ENCODE measurements at places on chromosomes 7 and 10.
A peak's percentile ranks its signal among the peaks of the same experiment; 100 is the strongest.

DNA sequence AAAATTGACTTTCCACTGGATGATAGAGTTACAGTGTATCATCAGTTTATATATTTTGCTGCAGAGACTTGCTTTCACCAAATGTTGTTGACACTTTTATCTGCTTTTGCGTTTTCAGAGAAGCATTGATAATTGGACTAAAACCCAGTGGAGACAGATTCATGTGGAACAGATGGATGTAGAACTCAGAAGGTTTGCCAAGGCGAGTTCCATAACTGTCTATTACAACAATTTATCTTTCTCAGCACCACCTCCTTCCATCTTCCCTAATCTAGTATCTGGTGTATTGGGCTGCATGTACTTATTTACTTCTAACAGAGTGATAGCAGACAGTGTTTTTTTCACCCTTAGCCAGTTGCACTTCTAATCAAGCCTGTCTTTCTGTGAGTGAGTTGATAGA, 73.3 kb downstream of the DNAH11 start:
- no peak for DNase-seq

- no peak for DNase-seq
Measured at GRCh38 chr7:148553979-148554378, 36.6 kb upstream of the C7orf33 start.

DNA sequence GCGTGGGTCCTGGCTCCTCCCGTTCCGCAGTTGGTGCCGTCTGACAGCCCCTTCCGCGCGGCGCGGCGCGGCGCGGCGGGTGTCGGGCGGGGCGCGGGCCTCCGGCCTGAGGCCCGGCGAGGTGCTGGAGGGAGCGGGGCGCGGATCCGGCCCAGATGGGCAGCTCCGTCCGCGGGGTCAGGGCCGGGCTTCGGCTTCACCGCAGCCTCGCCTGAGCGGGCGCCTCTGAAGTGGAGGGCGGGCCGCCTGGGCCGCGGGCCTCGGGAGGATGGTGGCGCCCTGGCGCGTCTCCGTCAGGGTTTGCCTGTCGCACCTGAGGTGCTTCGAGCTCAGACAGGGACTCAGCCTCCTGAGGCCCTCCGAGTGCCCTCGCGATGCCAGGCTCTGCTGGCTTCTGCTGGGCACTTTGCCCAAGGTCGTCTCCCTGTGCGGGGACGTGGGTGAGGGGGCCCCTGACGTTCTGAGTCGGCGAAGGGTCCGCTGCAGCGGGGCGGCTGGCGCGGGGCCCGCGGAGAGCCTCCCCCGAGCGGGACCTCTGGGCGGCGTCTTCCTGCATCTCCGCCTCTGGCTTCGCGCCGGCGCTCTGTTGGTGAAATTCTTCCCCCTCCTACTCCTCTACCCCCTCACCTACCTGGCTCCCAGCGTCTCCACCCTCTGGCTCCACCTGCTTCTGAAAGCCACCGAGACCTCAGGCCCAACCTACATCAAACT, 473 bp downstream of the ADCK2 start:
- peak; percentile 29 for DNase-seq

DNA sequence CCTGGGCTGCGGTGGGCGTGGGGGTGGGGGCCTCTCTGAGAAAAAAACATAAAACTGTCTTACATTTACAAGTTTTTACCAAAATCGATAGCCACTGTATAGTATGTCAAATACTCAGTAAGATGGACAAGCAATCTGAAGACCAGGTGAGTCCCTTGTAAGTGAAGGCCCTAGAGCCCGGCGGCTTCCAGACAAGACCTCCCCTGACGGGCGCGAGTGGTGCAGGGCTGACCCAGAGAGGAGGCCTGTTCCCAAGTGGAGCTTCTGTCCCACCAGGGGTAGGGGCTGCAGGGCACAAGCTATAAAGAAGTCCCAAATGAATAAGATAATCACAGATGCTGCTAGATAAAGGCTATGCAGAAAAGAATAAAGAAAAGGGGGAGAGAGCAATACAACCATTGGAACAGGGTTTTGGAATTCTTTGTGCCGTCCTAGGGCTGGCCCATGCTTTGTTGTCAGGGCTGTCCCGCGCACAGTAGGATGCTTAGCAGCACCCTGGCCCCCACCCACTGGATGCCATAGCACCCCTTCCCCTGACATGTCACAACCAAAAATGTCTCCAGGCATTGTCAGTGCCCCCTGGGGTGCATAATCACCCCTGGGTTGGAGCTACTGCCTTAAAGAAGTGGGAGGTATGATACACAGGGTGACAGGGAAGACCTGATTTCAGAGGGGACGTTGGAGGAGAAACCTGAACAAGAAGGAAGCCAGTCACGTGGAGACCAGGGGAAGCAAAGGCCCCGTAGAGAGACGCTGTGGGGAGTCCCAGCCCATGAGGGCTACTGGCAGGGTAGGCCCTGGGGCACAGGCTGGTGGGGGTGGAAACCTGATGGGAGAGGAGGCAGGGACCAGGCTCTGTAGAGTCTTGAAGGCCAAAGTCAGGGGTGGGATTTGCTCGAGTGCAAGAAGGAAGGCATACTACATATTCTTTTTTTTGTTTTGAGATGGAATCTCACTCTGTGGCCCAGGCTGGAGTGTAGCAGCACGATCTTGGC, 43.1 kb downstream of the CHST15 start:
- no peak for DNase-seq

DNA sequence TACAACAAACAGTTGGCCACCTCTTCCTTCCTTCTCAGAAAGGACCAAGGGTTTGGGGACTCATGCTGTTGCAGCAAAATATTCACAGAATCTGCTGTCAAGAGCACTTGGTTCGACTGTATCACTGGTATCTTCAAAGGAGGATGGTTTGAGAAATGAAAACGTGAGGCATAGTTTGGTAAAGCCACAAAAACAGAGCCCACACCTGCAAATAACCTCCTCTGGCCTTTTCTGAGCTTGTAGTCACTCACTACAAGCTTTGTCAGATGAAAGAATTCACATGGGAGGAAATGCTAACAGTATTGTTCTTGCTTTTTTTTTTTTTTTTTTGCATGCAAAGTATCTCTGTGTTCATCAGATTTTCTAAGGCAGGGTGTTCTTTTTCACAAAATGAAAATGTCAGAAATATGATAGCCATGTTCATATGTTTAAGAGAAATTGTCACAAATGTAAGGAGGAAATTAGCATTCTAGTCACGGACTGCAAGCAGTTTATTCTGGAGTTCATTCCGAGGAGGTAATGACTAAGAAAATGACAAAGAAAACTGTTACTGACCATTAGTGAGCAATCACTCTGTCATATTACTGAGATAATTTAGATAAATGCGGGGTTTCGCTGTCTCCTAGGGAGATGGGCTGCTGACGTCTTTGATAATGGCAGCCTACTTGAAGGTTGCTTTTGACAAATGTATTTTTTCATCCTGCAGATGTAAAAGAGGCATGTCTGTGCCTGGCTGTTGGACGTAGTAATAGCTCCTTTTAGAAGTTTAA, 117.8 kb upstream of the MYO3A start:
- no peak for DNase-seq

All from stimulated activated CD8-positive, alpha-beta memory T cell treated with anti-CD3 and anti-CD28 coated beads, Interleukin-2, amount 100 ng/mL, for 48 hours (primary cell).